Cardiac fibroblast (primary cell): ENCODE measurements at places on chromosomes 12 and 14.

DNA sequence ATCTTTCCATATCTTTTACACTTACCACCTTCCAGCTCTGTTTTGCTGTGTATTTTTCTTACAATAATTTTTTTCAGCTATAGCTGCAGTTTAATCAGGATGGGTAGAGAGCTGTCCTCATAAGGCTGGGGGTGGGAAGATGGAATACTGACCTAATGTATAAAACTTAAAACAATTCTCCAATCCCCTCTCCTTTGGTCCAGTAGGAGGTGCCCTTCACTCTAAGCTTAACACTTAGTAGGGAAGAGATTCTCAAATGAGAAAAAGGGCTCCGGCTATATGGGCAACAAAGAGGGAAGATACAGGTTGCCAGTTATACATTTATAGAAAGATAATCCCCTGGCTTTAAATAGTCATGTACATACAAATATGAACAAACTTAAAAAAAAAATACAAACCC, 2.8 kb downstream of the ORMDL2 start:
- DNase-seq, result peak; percentile 42

DNA sequence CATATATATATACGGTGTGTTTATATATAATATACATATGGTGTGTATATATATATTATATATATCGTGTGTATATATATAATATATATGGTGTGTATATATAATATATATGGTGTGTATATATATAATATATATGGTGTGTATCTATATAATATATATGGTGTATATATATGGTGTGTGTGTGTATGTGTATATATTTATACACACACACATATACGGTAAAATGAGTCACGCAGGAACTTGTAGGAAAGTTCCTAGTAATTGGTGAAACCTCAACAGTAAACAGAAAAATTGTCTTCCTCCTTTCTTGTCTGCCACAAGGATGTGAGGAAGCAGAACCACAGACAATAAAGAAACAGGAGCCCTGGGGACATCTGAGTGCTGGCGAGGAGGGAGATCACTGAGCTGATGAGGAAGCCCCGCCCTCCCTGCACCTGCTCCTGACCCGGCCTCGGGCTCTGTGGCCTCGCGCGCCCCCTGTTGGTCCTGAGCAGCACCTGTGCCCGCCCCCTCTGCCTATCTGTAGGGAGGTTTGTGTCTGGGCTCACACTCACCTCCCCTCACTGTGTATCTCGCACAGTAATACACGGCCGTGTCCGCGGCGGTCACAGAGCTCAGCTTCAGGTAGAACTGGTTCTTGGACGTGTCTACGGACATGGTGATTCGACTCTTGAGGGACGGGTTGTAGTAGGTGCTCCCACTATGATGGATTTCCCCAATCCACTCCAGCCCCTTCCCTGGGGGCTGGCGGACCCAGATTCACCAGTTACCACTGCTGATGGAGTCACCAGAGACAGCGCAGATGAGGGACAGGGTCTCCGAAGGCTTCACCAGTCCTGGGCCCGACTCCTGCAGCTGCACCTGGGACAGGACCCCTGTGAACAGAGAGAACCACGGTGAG, 1079.4 kb downstream of the TMEM121 start:
- DNase-seq, result no peak

DNA sequence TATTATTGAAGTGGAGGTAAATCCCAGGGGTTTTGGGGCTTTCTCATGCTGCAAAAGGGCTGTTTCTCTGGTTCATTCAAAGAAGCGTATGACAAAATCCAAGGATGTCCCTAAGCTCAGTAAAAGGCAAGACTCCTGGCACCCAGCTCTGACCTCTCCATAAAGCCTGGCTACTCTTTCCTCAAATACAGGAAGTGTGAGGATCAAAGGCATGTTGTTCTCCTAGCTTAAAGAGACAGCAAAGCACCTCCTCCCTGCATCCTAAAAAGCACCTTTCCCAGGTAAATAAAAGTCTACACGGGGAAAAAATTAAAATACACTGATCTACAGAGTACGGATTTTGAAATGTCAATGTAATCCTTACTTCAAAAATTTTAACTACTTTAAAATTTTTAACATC, 118.6 kb downstream of the LMNTD1 start:
- no peak for DNase-seq

DNA sequence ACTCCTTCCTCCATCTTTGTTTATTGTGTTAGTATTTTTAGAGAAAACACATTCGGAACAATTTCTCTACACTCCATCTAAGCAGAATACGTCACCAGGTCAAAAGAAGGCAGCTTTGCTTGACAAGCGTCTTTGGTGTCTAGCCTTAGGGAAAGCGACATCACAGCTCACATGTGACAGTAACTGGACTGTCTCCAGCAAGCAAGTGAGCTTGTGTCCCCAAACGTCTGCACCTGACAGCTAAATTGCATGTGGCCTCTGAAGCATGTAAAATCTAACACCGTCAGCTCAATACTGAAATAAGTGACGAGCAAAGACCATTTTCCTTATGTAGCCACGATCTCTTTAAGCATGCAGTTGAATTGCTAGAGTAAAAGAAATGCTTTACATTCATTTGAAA, 509.8 kb downstream of the GLT1D1 start:
- no peak for DNase-seq

GRCh38 chr12:86723326-86723725, 467.1 kb upstream of the MGAT4C start:
- peak; percentile 56 for DNase-seq

- DNase-seq, result no peak
Observed at GRCh38 chr12:123787466-123787865, 25.4 kb downstream of the DNAH10 start.

- no peak for DNase-seq
Observed at GRCh38 chr14:63436286-63437098, 106.7 kb downstream of the PPP2R5E start.

DNA sequence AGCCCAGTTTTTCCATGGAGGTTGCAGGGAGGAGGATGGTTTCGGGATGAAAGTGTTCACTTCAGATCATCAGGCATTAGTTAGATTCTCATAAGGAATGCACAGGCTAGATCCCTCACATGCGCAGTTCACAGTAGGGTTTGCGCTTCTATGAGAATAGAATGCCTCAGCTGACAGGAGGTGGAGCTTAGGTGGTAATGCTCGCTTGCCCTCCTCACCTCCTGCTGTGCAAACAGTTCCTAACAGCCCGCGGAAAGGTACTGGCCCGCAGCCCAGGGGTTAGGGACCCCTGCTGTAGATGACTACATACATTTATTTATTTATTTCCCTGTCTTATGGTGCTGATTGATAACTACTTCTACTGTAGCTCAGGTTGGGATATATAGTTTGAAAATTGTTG, 93.2 kb downstream of the FBXO33 start:
- DNase-seq, result no peak

DNA sequence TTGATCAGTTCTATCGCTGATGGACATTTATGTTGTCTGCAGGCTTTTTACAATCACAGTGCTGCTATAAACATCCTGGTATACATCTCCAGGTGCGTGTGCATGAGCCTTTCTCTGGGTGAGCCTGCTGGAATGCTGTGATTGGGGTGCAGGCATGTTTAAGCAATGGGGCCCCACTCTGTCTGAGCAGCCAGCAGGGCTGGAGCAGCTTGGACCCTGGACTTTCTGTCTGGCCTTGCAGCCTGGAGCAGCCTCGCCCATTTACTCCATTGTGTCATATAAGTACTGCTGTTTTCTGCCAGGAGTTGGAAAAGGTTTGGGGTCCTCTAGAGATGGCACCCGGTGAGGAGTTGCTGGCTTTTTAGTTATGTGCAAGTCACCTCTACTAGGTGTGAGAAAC, 199.0 kb downstream of the KIF26A start:
- no peak for DNase-seq

DNA sequence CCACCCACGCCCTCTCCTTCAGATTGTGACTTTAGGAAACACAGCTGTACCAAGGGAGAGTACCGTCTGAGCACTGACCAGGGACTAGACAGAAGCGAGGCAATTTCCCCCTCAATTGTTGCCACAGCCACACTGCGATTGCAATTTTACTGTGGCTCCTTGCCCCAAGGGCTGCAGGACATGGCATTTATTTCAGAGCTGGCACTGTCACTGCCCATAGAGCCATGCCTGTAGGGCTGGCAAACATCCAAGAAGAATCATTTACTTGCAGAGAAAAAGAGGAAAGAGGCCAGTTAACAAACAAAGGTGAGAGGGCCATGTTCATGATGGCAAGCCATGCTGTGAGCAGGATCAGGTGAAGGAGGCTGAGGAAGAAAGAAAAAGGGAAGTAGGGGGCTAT, 129.6 kb downstream of the EMP1 start:
- DNase-seq, result no peak

GRCh38 chr14:104393898-104394381, 185.6 kb upstream of the C14orf180 start:
- peak; percentile 19 for DNase-seq

DNA sequence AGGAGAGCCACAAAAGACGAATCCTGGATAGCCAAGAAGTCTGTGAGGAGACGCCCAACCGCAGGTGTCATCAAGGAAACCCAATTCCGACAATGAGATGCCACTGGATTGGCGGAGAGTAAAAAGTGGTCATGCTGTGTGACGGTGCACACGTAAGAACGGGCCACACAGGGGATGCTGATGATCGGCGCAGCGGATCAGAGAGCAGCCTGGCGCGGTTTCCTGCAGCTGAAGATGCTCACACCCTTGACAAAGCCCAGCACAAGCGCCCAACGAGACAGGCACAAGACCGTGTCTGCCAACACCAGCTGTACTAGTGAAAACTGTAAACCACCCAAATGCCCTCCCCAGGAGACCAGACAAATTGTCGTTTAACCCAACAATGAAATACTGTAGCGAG, 55.8 kb downstream of the CCDC85C start:
- DNase-seq, result no peak

DNA sequence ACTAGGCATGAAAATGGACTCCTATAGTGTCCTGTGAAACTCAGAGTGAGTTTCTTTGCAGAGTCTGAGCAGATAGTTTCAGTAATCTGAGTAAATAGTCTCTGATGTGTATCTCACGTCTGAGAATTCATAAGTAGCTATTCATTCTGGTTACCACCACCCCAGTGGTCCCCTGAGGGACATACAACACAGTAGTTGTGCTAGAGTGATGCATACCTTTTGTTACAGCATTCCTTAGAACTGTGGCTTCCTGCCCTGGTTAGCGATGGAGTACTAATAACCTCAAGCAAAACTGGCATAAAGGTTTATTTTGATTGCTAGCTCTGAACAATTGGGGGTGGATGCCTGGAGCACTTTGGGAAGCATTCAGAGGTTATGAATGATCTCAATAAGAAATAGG, 114.7 kb downstream of the DAAM1 start:
- DNase-seq, result peak; percentile 90

DNA sequence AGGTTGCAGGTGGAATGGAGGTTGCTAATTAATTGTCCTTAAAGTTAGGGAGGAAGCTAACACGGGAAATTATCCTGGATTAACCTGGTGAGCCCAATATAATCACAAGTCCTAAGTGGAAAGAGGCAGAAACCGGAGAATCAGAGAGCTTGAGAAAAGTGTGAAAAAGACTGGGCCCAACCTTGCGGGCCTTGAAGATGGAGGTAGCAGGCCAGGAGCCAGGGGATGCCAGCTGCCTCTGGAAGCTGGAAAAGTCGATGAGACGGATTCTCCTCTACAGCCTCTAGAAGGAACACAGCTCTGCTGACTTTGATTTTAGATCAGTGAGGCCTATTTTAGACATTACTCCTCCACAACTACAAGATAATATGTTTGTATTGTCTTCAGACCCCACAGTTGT, 2.1 kb downstream of the SDR9C7 start:
- no peak for DNase-seq

GRCh38 chr12:73308747-73309146, 1036.6 kb downstream of the TRHDE start:
- no peak for DNase-seq

DNA sequence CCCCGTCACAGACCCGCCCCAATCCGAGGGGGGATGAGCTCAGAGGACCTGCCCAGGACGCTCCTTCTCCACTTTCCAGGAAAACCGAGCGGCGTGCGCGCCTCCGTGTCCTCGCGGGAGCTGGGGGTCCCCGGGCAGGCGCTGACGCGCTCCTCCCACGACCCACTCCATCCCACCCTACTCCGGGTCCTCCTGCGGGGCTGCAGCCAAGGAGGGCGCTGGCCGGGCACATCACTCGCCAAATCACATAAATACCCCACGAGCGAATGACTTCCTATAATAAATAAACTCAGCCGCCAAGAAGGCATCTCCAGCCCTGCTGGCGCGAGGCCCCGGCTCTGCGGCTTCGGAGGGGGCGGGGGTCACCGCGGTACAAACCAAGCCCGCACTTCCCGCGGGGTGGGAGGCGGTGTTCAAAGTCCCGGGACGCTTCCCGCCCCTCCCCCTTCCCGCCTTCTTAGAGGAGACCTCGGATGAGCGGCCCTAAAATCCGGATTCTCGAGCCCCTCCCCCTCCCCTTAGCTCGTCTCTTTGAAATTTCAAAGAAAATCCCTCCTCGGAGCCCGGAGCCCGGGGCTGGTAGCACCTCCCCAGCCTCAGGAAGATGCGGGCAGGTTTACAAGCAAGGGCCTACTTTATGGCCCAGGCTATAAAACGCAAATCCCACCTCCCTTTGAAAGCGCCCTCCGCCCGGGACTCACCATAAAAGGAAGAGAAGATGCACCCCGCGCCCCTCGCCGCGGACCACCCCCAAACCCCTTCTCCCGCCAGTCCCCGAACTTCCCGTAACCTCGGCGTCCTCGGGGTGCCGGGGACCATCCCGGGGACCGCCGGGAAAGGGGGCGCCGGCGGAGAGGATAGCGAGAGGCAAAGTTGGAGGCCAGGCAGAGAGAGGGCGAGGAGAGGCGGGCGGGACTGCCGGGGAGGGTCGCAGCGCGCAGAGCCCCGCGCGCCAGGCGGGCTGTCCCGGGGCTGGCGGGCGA, 712 bp upstream of the FZD10 start:
- no peak for DNase-seq

- no peak for DNase-seq
Observed at GRCh38 chr12:12874029-12874428, 17.3 kb upstream of the GPRC5A start.

DNA sequence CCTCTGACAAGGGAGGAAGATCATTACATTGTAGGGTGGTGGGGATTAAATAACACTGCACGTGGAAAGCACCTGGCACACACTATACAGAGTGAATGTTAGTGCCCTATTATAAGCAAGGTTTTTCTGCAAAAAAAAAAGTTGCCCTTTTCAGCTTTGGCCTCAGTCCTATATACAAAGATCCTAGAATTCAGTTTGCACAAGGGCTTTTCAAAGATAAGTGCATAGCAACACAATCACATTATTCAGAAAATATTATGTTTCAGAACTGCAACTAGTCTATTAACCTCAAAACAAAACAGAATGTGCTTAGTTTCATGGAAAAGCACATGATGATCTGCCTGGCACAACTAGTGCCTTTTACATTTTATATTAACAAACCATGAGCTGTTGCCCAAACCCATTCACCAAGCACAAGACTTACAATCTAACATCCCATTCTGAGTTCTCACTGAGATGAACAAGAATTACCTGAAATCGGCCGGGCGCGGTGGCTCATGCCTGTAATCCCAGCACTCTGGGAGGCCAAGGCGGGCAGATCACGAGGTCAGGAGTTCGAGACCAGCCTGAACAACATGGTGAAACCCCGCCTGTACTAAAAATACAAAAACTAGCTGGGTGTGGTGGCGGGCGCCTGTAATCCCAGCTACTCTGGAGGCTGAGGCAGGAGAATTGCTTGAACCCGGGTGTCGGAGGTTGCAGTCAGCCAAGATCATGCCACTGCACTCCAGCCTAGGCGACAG, 1.8 kb downstream of the TM7SF3 start:
- DNase-seq, result peak; percentile 26

GRCh38 chr12:24229031-24229700, 279.7 kb upstream of the SOX5 start:
- DNase-seq, result no peak
